ENCODE measurements at places on chromosomes 2 and 18.

DNA sequence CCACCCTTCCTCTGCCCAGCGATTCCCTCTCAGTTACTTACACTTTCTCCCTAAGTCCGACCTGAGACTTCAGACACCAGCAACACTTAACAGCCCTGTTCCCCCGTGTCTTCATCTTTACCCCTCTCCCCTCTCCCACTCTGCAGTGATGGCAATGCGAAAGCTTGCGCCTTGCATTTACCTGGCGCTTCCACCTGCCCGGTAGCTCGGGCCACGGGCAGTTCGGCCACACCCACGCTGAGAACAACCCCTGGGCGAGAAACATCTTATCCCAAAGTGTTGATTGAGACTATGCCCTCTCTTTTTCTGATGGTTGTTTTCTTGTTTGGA lies 558 bp downstream of the DNAJC10 start:
- H3K27me3 ChIP-seq = no peaks in the 10 kb centered on the region
- H3K4me3 ChIP-seq = peak overlapping the region; percentile 96
- peak overlapping the region; percentile 90 for H3K27ac ChIP-seq
- peaks cover 15% of the 10 kb centered on the region for H3K36me3 ChIP-seq

GRCh38 chr2:229363185-229363814 lies 92.2 kb upstream of the PID1 start:
- H3K27ac ChIP-seq = peak overlapping the region; percentile 72
- DNase-seq = no peak
- H3K4me1 ChIP-seq = peaks cover 13% of the 10 kb centered on the region
- H3K36me3 ChIP-seq = no peaks in the 10 kb centered on the region
- H3K27me3 ChIP-seq = no peaks in the 10 kb centered on the region

- no peak for DNase-seq
- H3K4me3 ChIP-seq = no peak overlapping the region
- H3K27me3 ChIP-seq = no peaks in the 10 kb centered on the region
- H3K4me1 ChIP-seq = no peaks in the 10 kb centered on the region
- H3K36me3 ChIP-seq = no peaks in the 10 kb centered on the region
These were observed 26.1 kb downstream of the ITSN2 start for GRCh38 chr2:24334245-24334633.

DNA sequence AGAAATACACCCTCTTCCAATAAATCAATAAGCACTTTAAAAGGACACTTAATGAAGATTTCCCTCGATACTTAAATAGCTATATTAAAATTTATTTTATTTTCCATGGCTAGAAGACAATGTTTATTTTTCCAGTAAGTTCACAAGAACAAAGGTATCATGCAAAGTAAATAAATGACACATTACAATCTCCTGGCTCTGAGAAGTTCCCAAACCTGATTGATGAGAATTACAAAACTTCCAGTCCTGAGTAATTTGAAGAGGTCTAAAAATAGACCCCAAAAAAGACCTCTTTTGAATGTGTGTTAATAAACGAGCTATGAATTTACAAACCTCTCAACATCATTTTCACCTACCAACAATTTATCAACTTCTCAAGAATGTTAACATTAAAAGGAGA lies 1.5 kb upstream of the PEX13 start:
- H3K36me3 ChIP-seq = peaks cover 3% of the 10 kb centered on the region
- no peaks in the 10 kb centered on the region for H3K27me3 ChIP-seq

Data from Panc1 (cell line).